ENCODE measurements at places on chromosomes 1 and 21.

DNA sequence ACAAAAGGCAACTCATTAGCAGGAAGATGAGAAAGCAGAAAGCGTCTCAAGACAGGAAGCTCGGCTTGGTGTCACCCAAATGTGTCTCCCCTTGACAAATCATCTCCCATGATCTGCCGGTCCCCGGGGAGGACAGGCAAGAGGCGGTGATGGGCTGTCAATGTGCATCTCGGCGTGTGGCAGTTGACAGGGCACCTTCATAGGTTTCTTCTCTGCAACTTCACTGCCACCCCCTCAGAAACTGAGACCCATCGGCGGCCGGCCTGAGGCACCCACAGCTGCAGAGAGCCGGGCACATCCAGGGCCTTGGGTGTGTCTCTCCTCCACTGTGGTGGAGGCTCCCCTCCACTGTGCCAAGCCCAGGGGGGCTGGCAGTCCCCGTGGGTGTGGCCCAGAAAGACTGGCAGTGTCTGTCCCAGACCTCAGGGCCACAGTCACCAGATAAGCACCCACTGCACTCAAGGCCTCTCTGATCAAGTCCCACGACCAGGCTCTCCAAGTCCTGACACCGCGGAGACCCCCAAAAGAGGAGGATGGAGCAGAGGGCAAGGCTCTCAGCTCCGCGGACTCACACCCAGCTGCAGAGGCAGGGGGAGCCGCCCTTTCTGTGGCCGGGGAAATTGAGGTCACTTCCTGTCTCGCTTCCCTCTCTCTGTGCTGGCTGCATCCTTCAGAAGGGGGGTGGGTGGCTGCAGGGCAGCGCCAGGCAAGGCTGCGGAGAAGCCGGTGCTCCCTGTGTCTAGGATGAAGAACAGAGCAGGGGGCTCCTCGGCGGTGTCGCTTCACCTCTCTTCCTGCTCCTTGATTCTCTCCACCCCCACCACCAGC, 39.6 kb upstream of the LBR start:
- DNase-seq: no peak

GRCh38 chr1:196034080-196034706, 574.0 kb downstream of the KCNT2 start:
- no peak for DNase-seq

DNA sequence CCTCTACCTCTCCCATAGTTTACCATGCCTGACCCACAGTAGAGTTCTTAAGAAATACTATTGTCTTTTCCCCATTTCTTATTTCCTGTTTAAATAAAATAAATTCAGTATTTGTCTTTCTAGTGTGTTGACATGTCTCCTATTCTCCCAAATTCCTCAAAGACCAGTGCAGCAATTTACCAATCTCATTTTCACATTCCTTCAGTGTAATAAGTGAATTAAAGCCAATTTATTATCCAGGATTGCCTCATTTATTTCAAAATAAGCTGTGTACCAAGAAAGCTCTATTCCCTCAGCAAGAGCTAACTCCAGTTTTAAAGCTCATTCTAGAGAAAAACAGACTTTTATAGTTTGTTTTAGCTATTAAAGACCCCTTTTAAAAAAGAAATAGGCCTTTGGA, 49.9 kb downstream of the DISC1 start:
- no peak for DNase-seq

GRCh38 chr1:207417076-207417475, 37.1 kb upstream of the CR2 start:
- DNase-seq: no peak

GRCh38 chr1:207346513-207346912, 25.0 kb downstream of the CD55 start:
- DNase-seq: no peak

DNA sequence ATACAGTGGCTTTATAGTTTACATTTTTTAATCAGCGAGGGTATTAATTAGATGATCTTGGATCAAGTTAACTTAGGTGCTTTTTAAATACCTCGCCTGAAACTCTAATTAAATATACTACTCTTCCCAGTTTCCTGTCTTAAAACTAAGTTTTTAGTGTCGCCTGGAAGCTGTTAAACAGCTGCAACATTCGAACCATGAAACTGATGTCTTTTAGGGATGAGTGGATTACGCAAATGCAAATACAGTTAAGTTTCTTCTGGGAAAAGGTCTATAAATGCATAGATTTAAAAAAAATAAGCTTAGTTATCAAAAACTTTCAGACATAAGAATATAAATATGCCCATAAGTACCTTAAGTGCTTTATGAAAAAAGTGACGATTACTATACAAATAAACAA, 228.3 kb downstream of the PTPRC start:
- no peak for DNase-seq

DNA sequence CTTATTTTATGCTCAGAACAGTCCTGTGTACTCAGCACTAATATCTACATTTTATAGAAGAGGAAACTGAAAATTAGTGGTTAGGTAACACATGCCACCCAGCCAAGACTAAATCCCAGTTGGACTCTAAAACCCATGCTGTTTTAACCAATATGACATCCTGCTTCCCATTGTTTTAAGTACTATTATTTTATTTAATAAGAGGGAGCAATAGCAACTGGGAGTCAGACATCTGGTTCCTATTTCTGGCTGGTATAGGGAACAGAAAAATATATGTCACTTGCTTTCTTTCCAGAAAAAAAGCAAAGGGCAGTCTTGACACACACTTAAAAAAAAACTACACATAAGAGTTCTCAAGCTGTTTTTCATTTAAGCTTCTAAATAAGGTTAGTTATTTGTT, 11.9 kb downstream of the KLHL12 start:
- no peak for DNase-seq

- no peak for DNase-seq
These were observed 28.9 kb upstream of the CLSTN1 start for GRCh38 chr1:9852410-9853248.

DNA sequence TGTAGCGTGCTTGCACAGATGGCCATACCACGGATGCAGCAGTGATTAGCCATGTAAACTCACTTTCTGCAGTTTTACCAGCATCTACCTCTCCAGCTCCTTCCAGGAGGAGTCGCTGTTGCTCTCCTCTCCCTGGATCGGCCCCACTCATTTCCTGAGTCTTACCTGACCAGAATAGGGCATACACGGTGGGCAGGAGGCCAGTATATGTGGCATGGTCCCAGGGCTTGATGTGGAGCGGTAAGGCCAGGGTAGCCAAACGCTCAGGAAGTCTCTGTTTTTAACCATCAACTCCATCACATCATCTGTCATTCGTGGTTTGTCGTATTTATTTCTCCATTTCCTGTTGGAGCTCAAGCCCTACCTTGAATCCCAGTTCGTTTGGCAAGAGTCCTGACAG, 163.4 kb upstream of the USP24 start:
- peak; percentile 17 for DNase-seq

- DNase-seq: no peak
These were observed 16.0 kb upstream of the YRDC start for GRCh38 chr1:37824001-37824400.

GRCh38 chr1:2451741-2452140, 24.3 kb upstream of the PLCH2 start:
- DNase-seq: peak; percentile 83

DNA sequence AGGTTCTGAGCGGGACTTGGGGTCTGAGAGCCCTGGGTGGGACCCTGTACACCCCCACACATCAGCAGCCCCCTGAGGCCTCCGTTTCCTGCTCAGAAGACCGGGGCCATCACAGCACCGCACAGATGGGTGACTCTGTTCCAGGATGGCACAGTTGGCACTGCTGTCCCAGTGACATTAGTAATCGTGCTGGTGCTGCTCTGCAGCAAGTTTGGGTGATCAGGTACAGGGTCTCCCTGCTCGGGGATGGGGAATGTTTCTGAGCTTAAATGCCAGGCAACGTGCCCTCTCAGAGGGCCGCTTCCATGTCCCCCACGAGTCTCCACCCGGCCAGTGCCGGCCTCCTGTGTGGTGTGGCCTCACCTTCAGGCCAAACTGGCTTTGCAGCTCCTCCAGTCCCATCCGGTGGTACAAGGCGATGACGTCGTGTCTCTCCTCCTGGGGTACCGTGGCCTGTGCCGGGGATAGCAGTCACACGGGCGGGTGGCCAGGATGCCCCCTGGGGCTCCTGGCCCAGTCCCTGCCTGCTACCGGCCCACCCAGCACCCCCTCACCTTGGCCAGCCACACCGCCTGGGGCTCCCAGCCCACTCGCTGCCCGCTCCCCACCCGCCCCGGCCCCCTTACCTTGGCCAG, 17.1 kb downstream of the PRXL2B start:
- no peak for DNase-seq

GRCh38 chr1:26259005-26259404, 20.9 kb upstream of the SH3BGRL3 start:
- no peak for DNase-seq

GRCh38 chr1:151142411-151143056, 3.9 kb downstream of the SEMA6C start:
- DNase-seq: no peak

- no peak for DNase-seq
These were observed 8.7 kb downstream of the TRIM11 start for GRCh38 chr1:228397966-228398365.

DNA sequence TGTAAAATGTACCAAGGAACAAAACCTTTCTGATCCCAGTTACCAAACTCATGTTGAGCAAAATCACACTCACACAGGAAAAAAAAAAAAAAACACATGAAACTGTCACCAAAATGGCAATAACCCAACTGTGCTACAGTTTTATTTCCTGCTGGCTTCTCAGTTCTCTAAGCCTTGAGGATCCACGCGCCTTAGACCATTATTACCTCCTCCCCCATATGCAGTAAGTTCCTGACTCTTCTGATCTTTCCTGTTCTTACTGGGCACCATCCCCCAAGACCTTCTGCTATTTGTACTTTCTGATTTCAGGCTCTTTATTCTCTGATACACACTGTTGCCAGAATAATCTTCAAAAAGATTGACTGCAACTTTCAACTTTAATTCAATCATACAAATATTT, 79.6 kb downstream of the SLC45A1 start:
- DNase-seq: no peak

DNA sequence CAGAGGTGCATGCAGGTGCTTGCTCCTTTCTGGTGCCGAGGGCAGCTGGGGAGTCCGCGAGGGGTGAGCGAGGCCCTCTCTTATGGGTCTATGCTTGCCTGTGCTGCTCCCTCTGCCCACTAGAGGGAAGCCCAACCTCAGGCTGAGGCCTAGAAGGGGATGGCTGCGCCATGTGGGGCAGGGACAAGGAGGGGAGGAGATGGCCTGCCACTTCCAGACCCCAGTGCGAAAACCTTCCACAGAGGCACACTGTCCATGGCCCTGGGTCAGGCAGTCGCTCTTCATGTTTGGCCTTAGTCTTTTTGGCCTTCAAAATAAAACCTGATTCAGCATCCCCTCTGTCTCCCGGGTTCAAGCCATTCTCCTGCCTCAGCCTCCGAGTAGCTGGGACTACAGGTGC, 14.0 kb downstream of the RHBG start:
- DNase-seq: peak; percentile 52

GRCh38 chr1:151981178-151981525, 12.5 kb downstream of the S100A10 start:
- DNase-seq: no peak

DNA sequence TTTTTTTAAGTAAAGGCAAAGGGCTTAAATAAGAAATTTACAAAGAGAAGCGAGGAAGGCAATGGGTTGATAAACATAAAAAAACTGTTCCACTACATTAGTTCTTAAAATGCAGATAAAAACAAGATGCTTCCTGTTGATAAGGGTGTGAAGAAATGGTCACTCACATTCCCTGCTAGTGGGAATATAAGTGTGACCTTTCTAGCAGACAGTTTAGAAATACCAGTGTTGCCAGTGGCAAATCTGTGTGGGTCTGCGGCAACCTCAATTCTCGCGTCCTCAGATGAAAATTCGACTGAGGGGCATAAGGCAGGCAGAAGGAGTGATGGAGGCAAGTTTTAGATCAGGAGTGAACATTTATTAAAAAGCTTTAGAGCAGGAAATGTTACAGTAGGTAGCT, 151.1 kb downstream of the NTNG1 start:
- DNase-seq: no peak
